ENCODE measurements at places on chromosomes 7 and 10. TPM values are rescaled to one million over a fixed set of nuclear protein-coding genes. Genes with fewer than 3 reads are reported as not detected.

The C10orf143 gene
- total RNA-seq, result 3.3 TPM

The KCND2 gene
- not detected for total RNA-seq

The OAT gene
- total RNA-seq, result 104 TPM

The INA gene
- 1.4 TPM for total RNA-seq

The MYL10 gene
- total RNA-seq, result not detected

The RPEL1 gene
- not detected for total RNA-seq

DNA sequence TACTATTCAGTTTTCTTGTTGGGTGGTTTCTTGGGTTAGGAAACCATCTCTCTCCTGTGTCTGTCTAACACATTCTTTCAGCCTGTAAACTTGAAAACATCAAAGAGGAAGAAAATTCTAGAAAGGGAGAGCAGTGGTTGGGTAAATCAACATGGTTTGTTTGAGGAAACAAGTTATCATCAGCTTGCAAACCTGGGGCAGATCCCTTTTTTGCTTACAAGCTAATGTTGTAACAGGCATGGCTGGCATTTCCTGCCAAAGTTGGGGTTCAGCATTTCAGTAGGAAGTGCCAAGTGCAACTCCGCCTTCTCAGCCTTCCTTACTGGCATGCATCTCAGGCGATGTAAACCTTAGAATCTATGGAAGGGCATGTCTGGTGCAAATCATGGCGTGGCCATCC is 112.6 kb downstream of the EEPD1 start:
- peak; percentile 47 for ATAC-seq

DNA sequence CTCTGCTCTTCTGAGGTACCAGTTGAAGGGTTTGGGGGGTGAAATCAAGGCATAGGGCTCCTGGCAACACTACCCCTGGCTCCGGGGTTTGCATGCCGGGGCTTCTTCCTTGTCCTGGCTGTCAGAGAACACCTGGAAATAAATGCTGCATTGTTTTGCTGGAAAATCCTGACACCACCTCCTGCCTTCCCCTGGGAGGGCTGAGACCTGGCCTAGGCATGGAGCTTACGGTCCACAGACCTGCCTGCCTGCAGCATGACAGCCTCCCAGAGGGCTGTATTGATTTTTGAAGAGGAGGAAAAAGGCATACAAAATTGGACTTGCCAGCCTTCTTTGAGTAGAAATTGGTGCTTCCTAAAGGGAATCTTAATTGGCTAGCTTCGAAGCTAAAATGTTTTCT is 227.1 kb downstream of the MGMT start:
- ATAC-seq, result no peak

- ATAC-seq, result no peak
Measured at GRCh38 chr7:23965296-23965695, 255.3 kb downstream of the STK31 start.

DNA sequence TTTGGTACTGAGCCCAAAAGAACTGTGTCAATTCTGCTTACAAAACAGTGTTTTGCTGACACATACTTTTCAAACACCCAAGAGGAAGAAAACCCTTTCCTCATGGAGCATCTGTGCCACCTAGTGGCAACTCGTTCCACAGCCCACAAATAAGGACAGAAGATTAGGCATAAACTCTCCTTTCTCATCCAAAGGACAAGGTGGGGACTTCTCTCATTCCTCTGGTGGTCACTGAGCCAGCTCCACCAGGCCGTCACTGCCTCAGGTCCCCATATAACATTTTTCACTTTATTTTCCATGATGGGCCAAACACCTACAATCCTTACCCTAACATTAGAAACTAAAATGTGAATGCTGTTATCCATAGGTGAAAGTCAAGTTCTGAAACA is 76.9 kb downstream of the RNF216 start:
- ATAC-seq, result peak; percentile 74

DNA sequence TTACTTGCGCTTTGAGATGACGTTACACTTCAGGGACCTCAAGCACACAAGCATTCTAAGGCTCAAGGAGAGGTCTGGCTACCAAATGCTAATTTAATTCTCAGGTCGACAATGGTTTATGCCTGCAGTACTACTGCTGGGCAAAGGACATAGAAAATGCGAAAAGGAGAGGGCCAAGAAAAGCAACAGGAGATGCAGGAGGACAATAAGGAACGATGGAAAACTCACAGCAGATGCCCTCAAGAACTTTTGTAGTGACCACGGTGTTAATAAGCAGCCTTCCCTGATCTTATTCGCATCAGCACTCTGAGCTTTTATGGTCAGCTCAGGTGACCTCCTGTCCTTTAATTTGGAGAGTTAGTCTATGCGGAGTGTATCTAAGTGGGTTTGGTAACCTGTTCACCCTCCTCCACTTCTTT is 146.3 kb downstream of the GPR85 start:
- no peak for ATAC-seq

DNA sequence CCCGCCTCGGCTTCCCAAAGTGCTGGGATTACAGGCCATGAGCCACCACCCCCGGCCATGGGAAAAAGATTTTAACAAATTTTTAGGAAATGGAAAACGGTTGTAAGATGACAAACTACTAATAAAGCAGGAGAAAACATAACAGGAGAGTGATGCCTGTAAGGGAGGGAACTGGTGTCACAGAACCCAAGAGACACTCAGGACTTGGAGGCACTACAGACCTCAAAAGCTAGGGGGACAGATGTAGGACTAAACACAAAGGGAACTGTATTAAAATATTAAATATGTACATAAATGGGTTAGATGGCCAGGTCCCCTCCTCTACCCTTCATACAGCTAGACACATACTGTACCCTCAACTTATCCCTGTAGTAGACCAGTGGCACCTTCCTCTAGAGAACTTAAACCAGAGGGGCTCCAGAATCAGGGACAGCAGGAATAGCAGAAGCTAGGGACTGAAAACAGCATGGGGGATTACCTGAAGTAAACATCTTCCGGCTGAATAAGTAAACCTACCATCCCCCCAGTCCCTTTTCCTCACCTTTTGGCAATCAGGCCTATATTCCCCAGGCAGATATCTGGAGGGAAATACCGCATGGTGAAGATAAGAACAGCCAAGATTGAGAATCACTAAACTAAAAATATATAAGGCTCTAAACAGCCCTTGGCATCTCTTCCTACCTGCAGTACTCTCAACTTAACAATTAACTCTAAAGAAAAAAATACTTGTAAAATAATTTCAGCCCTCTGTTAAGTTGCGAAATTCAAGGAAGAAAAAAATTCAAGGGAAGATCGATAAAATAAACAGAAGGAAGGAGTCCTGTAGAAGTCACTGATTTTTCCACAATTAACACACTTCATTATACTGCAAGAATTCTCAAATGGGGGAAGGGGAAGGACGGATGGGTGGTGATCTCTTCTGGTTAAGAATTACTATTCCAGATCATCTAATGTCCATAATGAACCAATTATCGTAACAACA is 15.5 kb downstream of the TM9SF3 start:
- ATAC-seq, result no peak

DNA sequence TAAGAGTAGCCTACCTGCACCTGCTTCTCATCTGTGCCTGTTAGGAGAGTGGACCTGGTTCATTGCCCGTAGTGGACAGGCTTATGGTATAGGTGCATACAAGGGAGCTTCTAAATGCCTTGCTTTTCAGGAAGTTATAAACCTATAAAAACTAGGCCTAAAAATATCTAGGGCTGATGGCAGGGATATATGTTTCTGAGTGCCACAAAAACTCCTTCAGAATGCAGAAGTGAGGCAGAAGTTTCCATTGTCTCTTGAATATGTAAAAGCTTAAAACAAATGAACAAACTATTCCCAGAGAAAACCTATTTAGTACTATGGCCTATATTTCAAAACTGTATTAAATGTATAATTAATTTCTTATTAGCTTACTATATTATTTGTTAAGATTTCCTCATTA is 91.8 kb downstream of the RNLS start:
- no peak for ATAC-seq

DNA sequence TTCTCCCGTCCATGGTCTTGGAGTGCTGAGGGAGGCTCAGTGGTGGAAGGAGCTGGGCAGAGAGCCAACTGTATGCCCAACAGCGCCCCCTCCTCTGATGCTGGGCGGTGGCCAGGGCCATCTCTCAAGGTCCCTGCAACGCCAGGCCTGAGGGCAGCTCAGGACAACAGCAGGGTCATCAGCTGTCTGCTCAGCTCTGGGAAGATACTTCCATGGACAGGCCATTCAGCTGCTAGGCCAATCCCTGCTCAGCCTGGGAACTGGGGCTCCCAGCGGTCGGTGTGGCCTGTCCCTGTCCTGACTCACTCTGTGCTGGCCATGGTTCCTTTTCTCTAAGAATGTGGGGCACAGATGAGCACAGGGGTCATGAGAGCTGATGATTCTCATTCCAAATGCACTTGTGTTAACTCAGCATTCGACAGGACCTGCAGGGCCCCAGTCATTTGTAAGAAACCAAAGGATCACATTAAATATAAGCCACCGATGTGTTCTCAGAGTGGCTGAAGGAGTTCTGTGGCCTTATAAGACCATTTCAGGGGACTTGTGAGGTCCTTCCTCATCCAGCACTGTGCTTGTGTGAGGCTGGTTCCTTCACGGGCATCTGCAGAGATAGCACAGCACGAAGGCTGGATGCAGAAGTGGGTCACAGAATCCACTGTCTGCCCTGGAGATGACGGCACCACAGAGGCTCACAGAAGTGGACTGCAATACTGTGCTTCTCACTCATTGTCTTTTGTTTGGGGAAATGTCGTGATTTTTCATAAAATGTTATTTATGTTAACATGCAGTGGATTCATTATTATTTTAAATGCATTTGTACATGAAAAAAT is 73.0 kb downstream of the ADCY1 start:
- ATAC-seq, result no peak

- peak; percentile 65 for ATAC-seq
Measured at GRCh38 chr7:43639858-43640491, 57.1 kb downstream of the STK17A start.

GRCh38 chr7:106180721-106181120 is 68.6 kb upstream of the SYPL1 start:
- ATAC-seq, result no peak

- ATAC-seq, result peak; percentile 40
Measured at GRCh38 chr7:44622342-44623151, 16.1 kb downstream of the OGDH start.

GRCh38 chr7:137003086-137003485 is 134.6 kb downstream of the CHRM2 start:
- no peak for ATAC-seq

- no peak for ATAC-seq
Measured at GRCh38 chr10:132765435-132765834, 20.5 kb downstream of the NKX6-2 start.

DNA sequence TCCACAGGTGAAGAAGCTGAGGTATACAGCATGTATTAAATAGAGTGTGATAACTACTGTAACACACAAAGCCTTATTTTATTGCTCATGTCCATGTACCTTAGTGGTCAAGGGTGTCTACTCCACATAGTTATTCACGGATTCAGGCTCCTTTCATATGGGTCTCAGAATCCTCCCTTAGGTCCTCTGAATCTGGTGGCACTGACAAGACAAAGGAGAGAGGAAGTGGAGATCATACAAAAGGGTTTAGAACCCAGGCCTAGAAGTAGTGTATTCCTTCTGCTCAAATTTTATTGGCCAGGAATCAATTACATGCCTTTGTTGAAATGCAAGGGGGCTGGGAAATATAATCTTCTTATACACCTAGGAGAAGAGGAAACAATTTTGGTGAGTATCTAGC is 164.6 kb downstream of the PTEN start:
- ATAC-seq, result no peak

- ATAC-seq, result no peak
Measured at GRCh38 chr7:140922741-140923345, 1.9 kb downstream of the BRAF start.

Data from esophagus mucosa (tissue), 1 donor.